Activated naive CD4-positive, alpha-beta T cell treated with anti-CD3 and anti-CD28 coated beads, Interleukin-2, amount 10 ng/mL, durations not matched to agents 7 days and 5 days (primary cell): ENCODE measurements at places on chromosomes 2 and 18.

DNA sequence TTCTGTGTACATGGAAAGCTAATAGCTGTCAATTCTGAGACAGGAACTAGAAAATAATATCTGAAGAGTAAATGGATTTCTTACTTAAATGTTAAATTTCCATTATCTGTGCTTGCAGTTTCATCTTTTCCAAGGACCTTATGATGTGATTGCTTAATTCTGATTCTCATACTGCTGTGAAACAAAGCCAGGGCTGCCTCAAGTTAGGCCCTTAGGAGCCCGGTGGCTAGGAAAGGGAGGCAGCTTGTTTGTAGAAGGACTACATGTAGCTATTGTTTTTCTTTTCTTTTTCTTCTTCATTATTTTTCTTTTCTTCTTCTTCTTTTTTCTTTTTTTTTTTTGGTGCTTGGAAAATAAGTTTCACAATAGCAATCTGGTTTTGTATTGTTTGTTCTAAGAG lies 50.5 kb downstream of the XRCC5 start:
- no peak for DNase-seq

GRCh38 chr2:223537115-223537514 lies 65.0 kb downstream of the SCG2 start:
- DNase-seq = no peak

- DNase-seq = no peak
Observed at GRCh38 chr2:234808907-234809306, 142.9 kb upstream of the SH3BP4 start.

DNA sequence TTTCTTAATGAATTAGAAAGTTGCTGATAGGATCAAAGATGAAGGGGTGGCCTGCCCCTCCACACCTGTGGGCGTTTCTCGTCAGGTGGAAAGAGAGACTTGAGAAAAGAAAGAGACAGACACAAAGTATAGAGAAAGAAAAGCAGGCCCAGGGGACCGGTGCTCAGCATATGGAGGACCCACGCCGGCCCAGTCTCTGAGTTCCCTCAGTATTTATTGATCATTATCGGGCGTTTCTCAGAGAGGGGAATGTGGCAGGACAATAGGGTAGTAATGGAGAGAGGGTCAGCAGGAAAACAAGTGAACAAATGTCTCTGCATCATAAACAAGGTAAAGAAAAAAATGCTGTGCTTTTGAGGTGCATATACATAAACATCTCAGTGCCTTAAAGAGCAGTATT lies 144.3 kb downstream of the CCDC102B start:
- DNase-seq = no peak

- DNase-seq = no peak
Observed at GRCh38 chr2:150125708-150126107, 361.8 kb downstream of the RND3 start.

- DNase-seq = no peak
Observed at GRCh38 chr2:196233021-196233804, 61.8 kb upstream of the STK17B start.

GRCh38 chr2:112482309-112483041 lies 519 bp downstream of the TTL start:
- peak; percentile 50 for DNase-seq

GRCh38 chr2:14257801-14258507 lies 374.6 kb upstream of the LRATD1 start:
- no peak for DNase-seq

GRCh38 chr2:208880171-208880570 lies 473.6 kb downstream of the PTH2R start:
- no peak for DNase-seq

GRCh38 chr2:174108579-174108978 lies 139.8 kb downstream of the OLA1 start:
- DNase-seq = no peak

DNA sequence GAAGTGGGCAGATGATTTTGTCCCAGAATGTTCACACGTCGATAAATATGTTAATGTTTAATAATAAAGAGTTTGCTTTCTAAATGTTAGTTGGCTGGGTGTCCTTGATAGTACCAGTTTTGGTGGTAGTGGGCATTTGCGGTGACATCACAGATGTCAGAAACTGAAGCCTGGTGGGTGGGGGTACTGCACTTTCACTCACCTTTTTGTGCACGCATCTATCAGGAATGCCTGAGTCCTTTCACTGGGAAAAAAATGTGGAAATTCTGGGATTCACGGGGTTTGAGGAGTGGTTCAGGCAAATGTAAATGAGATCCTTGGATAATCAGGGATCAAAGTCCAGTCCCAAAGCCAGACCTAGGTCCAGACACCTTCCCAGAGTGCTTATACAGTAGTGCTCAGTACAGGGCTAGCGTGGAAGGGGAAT lies 3.2 kb downstream of the EPAS1 start:
- no peak for DNase-seq

DNA sequence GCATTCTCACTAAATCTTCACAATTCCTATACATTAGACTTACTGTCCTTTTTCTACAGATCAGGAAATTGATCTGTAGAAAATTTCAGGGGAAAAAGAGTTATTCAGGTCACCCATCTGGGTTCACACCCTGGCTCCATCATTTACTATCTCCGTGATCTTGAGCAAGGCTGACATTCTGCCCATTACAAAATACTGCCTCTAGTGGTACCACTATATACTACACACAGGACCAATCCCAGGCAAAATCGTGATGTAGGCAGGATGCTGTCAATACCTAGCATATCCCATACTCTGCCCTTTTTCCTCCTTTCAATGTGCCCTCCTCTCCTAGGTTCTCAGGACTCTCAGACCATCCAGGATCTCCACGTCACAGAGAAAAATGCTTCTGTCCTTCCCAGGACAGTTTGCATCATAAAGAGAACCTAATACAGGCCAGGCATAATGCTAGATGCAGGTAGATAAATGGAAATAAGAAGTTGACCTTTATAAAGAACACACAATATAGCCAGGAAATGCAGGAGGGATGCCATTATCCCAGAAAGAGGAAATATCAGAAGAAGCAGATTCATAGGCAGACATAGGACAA lies 101.9 kb downstream of the CDH20 start:
- no peak for DNase-seq

- no peak for DNase-seq
Observed at GRCh38 chr2:240648155-240648649, 22.9 kb downstream of the GPR35 start.

GRCh38 chr2:50401772-50402653 lies 629.9 kb downstream of the NRXN1 start:
- DNase-seq = peak; percentile 54

DNA sequence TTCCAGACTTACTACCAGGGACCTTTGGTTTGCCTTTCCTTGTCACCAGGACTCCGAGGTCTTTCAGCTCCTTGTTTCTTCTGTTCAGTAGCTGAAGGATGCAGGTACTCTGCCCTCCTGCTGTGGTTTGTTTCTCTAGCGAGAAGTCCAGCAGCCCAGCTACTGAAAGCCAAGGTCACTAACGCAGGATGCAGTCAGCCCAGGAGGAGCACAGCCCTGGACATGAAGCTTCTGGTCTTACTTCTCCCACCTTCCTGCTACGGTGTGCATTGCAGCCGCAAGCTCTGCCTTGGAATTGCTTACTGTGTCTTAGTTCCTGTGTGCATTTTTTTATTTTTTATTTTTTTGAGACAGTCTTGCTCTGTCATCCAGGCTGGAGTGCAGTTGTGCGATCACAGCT lies 62.4 kb downstream of the DGKD start:
- no peak for DNase-seq

GRCh38 chr2:66574701-66575624 lies 140.0 kb downstream of the MEIS1 start:
- DNase-seq = no peak

DNA sequence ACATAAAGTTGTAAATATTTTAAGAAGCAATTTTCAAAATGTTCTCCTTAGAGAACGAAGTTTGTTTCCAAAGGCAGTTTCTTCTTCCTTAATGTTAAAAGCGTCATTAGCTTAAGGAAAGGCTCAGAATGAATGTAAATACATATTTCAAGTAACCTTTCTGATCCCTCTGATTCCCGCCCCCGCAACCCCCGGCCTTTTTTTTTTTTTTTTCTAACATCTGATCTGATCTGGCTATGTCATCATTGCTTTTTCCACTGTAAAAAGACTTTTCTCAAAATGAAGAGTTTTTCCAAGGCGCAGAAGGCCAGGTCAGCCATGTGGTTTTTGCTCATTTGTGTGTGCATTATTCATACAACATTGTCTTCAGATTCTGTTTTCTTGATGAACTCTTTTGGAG lies 57.1 kb upstream of the MEIS1 start:
- DNase-seq = no peak

GRCh38 chr2:213087040-213087439 lies 64.4 kb downstream of the IKZF2 start:
- DNase-seq = no peak

- peak; percentile 48 for DNase-seq
Observed at GRCh38 chr18:75211002-75211621, 515 bp downstream of the TSHZ1 start.

DNA sequence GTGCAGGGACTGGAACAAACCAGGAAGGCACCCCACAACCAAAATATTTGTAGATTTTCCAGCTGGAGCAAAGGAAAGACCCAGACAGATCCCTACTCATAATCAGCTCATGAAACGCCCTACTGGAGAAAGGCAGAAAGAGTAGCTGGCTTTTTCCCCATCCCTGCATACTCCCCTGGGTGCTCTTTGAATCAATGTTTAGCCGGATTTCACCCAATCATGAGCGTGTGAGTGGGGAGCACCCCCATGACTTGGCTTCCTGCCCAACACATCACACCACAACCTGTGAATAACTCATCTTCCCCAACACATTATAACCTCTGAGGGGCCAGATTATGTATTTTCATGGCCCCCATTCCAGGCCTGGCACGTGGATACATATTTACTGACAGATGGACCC lies 35.1 kb upstream of the SLC14A1 start:
- peak; percentile 55 for DNase-seq

DNA sequence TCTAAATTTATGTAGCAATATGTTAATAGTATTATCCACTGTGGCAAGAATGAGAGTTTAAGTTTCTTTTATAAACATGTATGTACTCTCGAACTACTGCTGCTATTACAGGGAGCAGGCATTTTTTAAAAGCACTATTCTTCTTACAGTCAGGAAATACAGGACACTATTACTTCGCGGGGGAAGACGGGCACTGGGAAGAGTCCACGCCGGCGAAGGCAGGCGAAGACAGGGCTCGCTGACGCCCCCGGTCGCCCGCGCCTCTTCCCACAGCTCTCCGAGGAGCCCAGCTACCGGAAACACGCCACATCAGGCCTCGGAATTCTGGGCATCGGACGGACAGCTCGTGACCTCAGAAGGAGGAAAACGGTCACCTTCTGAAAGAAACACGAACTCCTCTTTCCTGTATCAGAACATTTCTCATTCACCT lies 90.2 kb downstream of the FAM161A start:
- DNase-seq = no peak
